GM03348 (cell line): ENCODE measurements at places on chromosomes 3 and 15.

GRCh38 chr15:69704700-69705099 lies 252.1 kb downstream of the RPLP1 start:
- DNase-seq = no peak

- DNase-seq = no peak
These were observed 80.2 kb upstream of the FAM3D start for GRCh38 chr3:58746758-58747157.

GRCh38 chr3:182948305-182948704 lies 32.0 kb downstream of the DCUN1D1 start:
- no peak for DNase-seq

GRCh38 chr15:67290319-67290718 lies 35.7 kb downstream of the IQCH start:
- no peak for DNase-seq

- no peak for DNase-seq
These were observed 5.1 kb downstream of the INSYN1 start for GRCh38 chr15:73747847-73748590.

- no peak for DNase-seq
These were observed 207.4 kb upstream of the IGF1R start for GRCh38 chr15:98440917-98441316.

- DNase-seq = no peak
These were observed 127.4 kb downstream of the ATP10A start for GRCh38 chr15:25735550-25736384.

GRCh38 chr3:141183606-141184005 lies 48.0 kb upstream of the PXYLP1 start:
- DNase-seq = no peak

GRCh38 chr15:70219256-70219895 lies 121.7 kb upstream of the TLE3 start:
- DNase-seq = no peak

DNA sequence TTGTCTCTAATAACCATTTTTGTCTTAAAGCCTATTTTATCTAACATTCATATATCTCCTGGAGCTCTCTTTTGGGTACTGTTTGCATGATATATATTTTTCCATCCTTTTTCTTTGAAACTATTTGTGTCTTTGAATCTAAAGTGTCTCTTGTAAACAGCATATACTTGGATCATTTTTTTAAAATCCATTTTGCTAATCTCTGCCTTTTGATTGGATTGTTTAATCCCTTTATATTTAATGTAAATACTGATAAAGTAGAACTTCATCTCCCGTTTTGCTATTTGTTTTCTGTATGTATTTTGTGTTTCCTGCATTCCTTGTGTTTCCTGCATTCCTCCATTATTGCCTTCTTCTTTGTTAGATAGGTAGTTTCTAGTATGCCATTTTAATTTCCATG lies 31.4 kb downstream of the ACAA1 start:
- no peak for DNase-seq
